GM19239 (cell line): ENCODE measurements at places on chromosomes 16 and 17.

DNA sequence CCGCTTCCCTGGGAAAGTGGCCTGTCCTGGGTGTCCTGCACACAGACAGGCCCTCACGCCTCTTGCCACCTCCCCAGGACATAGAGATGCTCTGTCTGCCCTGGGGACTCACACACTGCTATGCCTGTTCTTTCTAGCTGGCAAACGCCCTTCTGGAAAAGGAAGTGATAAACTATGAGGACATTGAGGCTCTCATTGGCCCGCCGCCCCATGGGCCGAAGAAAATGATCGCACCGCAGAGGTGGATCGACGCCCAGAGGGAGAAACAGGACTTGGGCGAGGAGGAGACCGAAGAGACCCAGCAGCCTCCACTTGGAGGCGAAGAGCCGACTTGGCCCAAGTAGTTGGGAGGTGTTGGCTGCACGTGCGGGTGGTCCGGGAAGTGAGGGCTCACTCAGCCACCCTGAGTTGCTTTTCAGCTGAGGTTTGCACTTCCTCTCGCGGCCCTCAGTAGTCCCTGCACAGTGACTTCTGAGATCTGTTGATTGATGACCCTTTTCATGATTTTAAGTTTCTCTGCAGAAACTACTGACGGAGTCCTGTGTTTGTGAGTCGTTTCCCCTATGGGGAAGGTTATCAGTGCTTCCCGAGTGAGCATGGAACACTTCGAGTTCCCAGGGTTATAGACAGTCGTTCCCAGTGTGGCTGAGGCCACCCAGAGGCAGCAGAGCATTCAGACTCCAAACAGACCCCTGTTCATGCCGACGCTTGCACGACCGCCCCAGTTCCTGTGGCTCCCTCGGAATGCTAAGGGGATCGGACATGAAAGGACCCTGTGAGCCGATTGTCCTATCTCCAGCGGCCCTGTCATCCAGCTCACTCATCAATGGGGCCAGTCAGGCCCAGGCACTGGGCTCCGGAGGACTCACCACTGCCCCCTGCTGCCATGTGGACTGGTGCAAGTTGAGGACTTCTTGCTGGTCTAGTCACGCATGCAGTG, 3.5 kb upstream of the RPL13 start:
- peak; percentile 76 for DNase-seq

- DNase-seq, result no peak
Observed at GRCh38 chr16:70724146-70725023, 38.5 kb upstream of the MTSS2 start.

DNA sequence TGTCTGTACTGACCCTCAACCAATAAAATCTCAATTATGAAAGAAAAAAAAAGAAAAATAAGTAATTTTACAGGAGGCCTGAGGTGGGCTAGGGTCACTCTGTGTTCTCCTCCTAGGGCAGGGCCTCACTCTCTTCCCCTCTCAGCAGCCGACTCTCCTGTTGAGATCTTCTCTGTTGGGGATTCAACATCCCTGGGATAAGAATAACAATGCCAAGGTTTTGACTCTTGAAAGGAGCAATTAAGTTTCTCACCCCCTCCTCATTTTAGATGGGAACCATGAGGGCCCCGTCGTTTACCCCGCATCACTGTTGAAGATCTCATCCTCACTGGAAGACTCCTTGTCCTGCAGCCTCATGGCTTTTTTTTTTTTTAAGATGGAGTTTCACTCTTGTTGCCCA, 21.5 kb upstream of the BRCA1 start:
- no peak for DNase-seq

GRCh38 chr17:44653954-44654353, 2.3 kb upstream of the MEIOC start:
- no peak for DNase-seq

- DNase-seq, result no peak
Observed at GRCh38 chr17:10793256-10793655, 10.6 kb downstream of the TMEM238L start.

DNA sequence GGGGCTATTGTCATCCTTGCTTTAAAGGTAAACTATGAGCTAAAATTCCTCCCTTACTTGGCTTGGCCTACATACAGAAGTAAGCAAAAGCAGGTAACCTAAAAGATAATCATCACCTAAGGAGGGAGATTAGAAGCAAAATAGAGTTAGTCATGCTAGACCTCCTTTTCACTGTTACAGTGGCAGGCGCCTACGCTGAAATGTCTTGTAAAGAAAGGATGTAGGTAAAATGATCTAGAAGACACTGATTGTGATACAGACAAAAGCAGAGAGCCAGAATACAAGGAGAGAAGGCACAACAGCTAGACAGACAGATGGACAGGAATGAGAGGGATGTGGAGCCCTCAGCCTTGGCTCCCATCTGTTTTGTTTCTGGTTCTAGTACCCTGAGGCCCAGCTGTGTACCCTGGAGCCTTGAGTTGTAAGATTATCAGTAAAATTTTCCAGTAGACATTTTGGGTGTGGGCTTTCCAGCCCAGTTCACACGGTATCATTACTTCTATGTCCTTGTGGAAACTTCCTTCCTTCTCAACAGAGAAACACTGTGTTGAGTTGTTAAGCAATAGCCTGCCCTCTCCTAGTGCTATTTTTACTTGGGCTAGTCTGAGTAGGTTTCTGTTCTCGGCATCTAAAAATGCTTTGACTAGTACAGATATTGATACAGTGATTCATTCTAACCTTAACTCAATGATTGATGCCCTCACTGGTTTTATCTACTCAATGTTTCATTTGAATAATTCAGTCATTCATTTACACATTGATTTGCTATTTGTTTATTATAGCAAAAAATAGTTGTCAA, 7.7 kb upstream of the C16orf78 start:
- DNase-seq, result no peak

GRCh38 chr17:48439110-48439850, 9.3 kb upstream of the SKAP1 start:
- no peak for DNase-seq

GRCh38 chr16:19128454-19129200, 14.9 kb downstream of the ITPRIPL2 start:
- no peak for DNase-seq

DNA sequence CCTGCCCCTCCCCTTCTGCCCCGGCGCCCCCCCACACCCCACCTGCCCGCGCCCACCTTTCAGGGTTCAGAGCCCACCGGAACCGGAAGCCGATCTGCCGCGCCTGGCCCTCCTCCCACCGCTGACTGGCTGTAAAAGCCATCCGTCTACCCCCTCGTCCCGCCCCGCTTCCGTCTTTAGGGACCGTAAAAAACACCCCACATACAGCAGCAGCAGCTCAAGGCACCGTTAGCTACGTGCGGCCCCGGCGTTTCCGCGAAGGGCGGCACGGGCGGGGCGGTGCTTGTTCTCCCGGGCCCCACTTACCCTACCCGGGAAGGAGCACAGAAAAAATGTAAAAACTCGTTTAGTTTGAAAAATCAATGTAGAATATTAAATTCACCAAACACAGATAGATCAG, at the start of gene MRPL28:
MRPL28 (minus strand) TSS at position 96 of the 400 bp plus-strand sequence. CDS start 320 bp downstream, outside the sequence.
- DNase-seq, result peak; percentile 100

DNA sequence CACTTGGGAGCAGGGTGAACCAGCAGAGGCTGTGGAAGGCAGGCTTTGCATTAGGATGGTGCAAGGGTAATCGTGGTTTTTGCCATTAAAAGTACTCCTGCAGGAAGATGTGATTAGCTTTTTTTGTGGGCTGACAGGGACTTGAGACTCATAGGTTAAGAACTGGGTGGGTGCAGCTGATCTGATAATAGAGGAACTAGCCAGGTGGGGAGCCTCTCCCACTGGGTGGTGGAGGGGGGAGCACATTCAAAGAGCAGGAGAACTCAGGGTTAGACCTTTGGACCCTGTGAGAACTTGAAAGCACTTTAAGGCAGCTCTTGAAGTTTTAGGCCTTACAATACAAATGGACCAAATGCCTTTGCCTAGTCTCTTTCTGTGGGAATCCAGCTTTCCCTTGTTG, 32.4 kb downstream of the CCL4 start:
- no peak for DNase-seq

- peak; percentile 69 for DNase-seq
Observed at GRCh38 chr17:79340333-79341221, 266.0 kb downstream of the ENGASE start.

DNA sequence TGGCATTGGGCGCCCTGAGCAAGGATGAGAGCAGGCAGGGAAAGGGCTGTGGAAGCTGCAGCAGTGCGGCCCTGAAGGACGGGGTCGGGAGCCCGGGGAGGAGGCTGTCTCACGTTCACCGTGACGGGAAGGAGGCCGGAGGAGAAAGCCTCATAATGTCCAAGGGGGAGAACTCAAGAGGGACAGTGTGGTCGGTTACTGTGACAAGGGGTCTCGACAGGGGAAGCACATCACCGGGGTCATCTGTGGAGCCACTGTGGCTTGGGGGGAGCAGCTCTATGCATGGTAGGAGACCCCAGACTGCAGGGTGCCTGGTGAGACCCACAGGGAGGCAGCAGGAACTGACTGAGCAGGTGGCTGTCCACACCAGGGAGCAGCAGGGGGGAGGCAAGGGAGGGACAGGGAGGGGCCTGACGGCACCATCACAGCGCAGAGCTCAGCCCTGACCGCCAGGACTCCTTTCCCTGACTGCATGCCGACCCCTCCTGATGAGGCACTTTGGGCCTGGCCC, 154.6 kb upstream of the CHMP6 start:
- no peak for DNase-seq

DNA sequence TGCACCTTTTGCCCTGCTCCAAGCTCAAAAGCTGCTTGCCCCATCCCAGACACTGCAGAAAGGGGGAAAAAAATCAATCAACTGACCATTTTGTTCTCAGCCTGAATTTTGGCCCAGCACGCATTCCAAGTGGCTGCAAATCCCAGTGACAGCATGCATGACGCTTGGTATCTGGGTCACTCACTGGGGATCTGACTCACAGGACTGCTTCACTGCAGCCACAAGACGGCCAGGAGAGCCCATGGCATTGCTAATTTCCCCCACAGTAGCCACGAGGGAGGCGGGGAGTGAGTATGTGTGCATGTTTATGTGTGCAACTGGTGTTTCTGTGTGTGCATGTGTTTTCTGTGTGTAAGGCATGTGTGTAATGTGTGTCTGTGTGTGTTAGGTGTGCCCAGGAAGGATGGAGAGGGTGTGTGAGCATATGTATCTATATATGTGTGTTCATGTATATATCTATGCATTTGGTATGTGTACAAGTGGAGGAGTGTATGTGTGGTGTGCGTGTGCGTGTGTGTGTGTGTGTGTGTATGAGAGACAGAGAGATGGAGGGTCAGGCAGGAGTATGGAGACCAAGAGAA, 33.8 kb downstream of the SDK2 start:
- DNase-seq, result no peak

GRCh38 chr17:76524598-76525512, 12.7 kb downstream of the CYGB start:
- DNase-seq, result no peak

DNA sequence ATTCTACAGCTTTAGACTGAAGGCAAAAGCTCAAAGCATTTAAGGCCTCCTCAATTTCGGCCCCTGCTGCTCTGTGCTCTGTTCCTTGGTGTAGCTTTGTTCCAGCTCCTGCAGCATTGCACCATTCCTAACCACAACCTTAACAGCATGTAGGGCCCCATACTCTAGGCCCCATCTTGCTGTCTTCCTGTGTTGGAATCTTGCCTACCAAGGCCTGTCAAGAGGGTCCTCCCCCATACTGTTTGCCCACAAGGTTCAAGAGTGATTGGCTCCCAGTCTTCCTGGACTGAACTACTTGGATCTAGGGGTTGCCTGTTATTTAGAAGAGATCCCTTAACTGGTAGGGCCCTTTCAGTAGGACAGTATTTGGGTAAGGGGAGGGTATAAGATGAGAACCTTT, 26.8 kb downstream of the TRPV2 start:
- DNase-seq, result no peak

GRCh38 chr16:85010446-85010930, 847 bp downstream of the ZDHHC7 start:
- DNase-seq, result no peak

GRCh38 chr17:4331614-4332013, 34.9 kb downstream of the UBE2G1 start:
- no peak for DNase-seq

- DNase-seq, result no peak
Observed at GRCh38 chr17:28370035-28370743, at the start of gene VTN. Gene VTN (minus strand): TSS chr17:28370307. CDS start chr17:28370203, 104 bp downstream.

DNA sequence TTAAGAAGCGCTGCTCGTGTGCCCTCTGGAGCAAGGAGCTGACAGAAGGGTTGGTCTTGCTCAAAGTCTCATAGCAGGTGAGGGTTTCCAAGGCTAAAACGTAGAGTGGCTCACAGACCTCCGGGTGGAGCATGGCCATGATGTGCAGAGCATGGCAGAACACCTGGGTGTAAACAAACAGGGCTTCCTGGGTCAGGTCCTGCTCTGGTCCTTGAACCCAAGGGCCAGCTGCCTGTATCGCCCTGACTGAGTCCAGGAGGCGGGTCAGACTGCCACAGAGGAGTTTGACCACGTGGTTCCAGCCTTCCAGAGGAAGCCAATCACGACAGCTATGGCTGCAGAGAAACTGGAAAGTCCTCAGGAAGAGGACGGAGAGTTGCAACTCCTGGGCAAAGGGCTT, 7.1 kb downstream of the GEMIN4 start:
- DNase-seq, result no peak

DNA sequence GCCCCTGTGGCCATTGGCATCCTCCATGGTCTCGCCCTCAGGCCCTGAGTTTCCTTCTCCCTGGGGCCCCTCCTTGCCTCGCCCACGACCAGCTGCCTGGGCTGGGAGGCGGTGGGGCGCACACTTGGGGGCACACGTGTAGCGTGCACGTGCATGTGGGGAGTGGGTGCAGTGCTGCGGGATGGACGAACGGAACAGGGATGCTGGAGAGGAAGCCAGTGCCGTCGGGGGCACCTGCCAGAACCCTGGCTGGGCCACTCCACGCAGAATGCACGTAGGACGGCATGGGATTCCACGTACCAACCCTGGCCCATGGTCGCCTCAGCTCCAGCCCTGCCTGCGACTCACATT, 80.4 kb downstream of the KLHDC4 start:
- DNase-seq, result no peak

- no peak for DNase-seq
Observed at GRCh38 chr16:51839727-51840462, 688.8 kb upstream of the SALL1 start.

DNA sequence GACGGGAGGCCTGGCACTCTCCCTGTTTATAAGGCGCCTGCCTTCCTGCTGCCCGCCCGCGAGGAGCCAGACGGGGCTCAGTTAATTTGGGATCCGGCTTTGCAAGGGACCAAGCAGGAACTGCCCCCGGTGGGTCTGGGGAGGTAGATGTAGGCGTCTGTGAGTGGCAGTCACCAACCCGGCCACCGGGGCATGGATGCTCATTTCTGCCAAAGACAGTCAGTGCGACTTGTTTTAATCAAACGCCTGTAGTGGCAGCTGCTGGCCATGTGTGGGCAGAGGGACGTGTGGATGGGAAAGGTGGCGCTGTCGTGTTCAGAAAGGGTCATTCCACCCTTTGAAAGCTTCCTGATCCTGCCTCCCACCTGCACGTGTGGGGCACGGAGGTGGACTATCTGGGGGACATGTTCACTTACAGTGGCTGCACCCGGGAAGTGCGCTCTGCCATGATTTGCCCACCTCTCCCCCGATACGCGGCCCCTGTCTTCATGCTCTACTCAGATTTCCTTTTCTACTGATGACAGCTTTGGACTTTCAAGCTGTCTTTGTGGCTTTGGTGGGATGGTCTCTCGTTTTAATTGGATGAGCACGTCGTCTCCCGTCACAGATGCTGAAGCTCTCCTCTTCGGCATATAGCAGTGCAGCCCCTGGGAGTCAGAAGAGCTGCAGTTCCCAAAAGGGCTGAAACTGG, 60.3 kb upstream of the CIBAR2 start:
- no peak for DNase-seq
